ENCODE measurements at places on chromosomes 11 and 22.

DNA sequence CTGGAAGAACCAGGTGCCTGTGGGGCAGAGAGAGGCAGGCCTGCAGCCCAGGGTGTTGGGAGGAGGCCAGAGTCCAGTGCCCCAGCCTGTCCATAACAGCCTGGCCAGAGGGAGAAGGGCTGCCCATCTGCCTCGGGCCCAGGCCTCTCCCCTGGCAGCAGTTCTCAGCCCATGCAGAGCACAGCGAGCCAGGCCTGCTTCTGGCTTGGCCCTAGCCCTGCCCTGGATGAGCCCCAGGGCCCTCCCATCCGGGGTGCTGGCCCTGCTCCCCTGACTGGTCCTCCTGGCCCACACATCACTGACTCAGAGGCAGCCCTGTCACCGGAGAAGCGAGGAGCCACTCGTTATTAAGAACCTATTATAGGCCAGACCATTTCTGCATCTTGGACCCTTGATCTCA, 19.7 kb upstream of the MYRF start:
- no peak for DNase-seq

GRCh38 chr11:134235399-134235798, 10.9 kb downstream of the VPS26B start:
- no peak for DNase-seq

DNA sequence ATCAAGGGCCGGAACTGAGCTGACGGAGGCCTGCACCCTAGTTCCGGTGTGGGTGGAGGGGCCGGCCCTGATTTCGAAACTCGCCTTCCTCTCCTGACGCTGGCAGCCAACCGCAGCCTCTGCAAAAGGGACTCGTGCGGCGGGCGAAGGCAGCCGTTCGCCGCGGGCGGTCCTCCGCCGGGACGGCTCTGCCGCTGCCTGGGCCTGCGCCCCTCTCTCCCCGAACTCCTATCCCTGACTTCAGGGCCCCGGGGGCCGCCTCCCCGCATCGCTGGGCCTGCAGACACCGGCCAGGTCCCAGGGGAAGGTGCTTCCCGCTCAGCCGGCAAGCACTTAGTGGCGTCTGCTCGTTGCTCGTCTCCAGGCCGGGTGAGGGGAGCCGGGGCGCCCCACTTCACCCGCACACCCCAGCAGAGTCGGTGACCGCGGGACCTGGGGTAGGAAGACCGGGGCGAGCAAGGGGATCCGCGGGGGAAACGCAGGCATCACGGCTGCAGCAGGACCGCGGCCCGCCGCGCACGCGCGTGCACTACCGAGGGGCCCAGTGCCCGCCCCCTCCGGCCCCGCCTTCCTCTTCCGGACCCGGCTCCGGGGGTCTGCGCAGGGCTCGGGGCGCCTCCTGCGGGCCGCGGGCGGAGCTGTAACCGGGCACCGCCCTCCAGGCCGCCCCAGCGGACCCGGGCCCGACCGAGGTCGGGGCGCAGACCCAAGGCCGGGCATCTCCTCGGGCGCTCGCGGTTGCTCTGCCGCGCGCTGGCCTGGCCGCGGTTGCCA, 464 bp upstream of the ANKRD13D start:
- peak; percentile 98 for DNase-seq

DNA sequence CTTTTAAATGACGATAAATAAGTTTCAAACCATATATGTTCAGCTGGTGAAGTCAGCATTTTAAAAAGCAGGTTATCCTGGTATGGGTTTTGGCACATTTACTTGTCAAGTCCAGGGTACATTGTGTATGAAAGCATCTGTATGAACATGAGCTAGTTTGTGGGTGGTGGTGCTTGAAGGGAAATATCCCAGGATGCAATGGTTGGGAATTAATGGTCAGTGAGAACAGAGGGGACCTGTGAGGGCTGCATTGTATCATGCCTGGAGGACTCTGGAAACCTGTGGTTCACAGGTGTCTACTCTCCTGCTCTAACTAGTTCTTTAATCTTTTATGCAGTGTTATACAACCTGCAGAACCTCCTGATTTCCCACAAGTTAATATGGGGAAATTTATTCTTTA, 5.8 kb downstream of the DEPDC7 start:
- no peak for DNase-seq

GRCh38 chr11:44219830-44220796, 89.8 kb downstream of the ALX4 start:
- DNase-seq: no peak

DNA sequence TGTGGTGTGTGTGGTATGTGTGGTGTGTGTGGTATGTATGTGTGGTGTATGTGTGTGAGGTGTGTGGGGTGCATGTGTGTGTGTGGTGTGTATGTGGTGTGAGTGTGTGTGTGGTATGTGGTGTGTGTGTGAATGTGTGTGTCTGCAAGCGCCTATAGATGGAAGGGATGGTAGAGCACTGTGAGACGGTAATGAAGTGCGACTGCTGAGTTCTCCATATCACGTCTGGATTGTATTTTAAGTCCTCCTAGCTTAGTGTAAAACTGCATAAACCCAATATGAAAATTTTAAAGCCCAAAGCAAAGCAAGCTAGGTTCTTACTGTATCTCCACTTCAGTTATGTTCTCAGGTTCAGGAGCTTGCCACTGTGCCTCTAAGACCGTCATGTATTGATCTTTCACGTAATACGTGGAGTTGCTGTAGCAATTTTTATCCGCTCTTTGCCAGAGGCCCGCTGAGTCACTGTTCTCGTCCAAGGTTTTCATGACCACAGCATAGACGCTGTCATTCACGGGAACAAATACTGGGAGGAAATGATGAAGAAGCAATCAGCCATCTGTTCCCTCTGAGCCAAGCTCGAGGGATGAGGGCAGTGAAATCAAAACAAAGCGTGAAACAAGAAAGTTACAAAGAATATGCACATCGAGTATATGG, 5.5 kb downstream of the PLET1 start:
- peak; percentile 33 for DNase-seq

GRCh38 chr11:76271068-76271467, 64.8 kb upstream of the WNT11 start:
- no peak for DNase-seq

GRCh38 chr22:46083383-46084350, 66.7 kb upstream of the PPARA start:
- DNase-seq: no peak

- DNase-seq: peak; percentile 52
These were observed 1.4 kb downstream of the TRPC6 start for GRCh38 chr11:101582236-101582988.

- DNase-seq: no peak
These were observed 6.6 kb downstream of the WT1 start for GRCh38 chr11:32428665-32429303.

- DNase-seq: no peak
These were observed 116.7 kb downstream of the RBFOX2 start for GRCh38 chr22:35911877-35912276.

DNA sequence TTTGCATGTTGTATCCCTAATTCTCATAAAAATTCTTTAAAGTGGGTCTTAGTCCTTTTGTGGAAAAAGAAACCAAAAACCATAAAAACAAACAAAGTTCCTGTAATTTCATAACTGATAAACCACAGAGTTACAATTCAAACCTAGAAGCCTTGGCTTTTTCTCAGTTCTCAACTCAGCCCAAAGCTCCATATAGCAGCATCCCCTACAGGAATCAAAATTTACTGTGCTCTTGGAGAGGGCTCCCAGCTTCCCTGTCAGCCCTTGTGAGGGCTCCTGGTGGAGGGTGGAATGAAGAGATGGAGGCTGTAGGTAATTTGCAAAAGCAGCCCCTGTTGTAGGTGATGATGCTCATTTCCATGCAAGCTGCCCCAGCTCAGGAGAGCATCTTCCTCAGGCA, 506.1 kb upstream of the KIRREL3 start:
- no peak for DNase-seq

GRCh38 chr11:72069200-72069599, 11.1 kb downstream of the NUMA1 start:
- no peak for DNase-seq

DNA sequence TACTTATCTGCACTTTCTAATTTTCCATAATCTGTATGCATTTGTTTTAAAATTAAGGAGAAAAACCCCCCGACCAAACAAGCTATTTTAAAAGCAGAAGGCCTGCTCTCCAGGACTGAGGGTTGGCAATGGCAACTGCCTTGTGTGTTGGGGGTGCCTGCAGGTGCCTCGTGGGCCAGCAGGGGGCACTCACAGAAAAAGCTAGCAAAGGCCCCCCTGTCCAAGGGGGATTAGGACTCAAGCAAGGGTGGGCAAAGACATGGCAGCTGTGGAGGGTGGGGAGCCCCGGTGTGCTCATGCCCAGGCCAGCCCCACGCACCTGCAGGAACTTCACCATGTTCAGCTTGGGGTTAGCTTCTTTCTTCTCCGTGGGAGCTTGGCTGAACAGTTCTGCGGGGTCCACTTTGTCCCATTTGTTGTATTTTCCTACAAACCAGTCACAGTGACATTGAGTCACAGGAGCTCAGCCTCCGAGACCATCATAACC, 10.3 kb downstream of the TOP3B start:
- DNase-seq: peak; percentile 47

GRCh38 chr11:73414977-73415651, 38.9 kb downstream of the RELT start:
- DNase-seq: peak; percentile 63

- no peak for DNase-seq
These were observed 7.1 kb downstream of the NLRX1 start for GRCh38 chr11:119175493-119176077.

DNA sequence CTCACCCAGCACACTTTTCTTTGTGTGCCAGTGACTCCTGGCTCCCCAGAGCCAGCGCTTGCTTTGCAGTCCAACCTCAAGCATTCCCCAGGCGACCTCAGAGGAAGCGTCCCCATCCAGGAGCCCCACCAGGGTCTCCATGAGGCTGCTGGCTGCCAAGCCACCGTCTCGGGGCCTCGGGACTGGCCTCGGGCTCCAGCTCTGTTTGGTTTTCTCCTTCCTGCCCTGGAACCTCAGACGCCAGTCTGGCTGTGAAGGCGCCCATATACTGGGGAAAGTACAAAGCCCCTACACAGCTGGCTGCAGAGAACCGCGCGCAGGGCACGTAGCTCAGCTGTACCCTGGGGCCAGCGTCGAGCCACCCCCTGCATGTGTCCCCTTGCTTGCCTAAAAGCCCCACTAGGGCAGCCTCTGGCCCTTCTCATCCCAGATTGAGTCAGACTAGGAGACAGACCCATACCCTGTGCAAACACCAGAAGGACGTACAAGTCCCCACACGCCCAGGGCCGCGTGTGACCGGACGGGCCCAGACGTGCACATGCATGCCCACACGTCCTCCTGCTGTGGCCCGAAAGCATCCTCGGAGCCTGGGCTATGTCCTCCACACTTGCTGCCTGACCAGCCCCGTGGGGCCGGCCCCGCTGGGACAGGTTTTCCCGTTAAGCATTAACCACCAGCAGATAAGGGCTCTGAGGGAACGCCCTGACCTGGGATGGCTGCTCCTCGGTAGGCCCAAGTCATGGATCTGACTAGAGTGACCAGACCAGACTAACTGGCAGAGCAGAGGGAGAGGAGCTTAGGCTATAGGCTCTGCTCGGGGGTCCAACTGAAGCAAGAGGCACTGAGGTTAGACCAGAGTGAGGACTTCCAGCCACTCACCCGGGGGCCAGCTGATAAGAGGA, 4.2 kb upstream of the SYT8 start:
- DNase-seq: no peak

DNA sequence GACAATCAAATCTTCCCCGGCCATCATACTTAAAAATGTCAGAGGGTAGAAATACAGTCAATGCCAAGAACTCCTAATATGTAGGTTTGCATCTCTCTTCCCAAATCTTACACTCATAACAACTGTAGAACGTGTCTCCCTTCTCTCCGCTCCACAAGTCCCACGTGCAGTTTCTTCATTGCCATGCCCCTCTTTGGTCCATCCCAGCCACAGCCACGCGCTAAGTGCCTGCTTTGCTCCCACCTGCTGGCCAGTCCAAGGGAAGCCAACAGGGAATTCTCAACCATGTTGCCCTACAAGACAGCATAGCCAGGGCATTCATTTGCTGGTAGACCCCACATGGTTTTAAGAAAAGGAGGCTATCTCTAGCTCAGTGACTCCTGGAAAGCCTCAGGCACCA, 420.6 kb upstream of the ISX start:
- DNase-seq: no peak

GRCh38 chr22:43345761-43346301, 2.7 kb upstream of the SCUBE1 start:
- DNase-seq: no peak

- peak; percentile 23 for DNase-seq
These were observed 98.2 kb downstream of the MSANTD4 start for GRCh38 chr11:105923807-105924206.

GRCh38 chr11:32105871-32106560, 15.1 kb downstream of the RCN1 start:
- DNase-seq: no peak

GRCh38 chr22:23215294-23216241, 35.3 kb downstream of the BCR start:
- no peak for DNase-seq

DNA sequence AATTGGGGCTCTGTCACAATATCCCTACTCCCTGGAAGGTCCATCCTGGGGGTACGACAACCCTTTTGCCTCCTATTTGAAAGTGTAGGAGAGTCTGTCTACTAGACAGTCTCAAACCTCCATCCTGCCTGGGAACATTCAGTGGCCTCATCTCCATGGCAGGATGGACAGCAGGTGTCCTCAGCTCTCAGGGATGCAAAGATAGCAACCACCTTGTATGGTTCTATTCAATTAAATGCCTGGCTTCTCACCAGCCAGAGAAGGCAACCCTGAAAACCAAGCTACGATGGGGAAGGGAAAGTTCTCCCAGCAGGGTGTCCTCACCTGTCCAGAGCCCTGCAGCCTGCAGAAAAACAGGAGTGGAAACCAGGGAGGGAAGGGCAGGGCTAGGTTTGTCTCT, 164.9 kb downstream of the MIAT start:
- DNase-seq: no peak

DNA sequence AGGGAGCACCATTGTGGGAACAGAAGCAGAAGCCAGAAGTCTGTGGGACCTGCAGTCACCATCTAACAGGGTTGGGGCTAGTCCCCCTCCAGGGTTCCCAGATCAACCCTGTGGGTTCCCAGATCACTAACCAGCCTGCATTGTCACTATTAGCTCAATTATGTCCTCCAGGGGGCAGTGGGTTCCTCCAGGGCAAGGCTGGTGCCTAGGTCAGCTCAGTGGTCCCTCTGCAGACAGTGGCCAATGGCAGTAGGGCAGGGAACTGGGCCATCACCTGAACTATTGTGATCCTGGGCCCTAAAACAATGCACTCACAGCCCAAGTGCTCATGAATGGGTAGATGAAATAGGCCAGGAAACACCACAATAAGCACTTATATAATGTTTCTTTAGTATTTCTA, 18.8 kb upstream of the PRSS23 start:
- DNase-seq: no peak

DNA sequence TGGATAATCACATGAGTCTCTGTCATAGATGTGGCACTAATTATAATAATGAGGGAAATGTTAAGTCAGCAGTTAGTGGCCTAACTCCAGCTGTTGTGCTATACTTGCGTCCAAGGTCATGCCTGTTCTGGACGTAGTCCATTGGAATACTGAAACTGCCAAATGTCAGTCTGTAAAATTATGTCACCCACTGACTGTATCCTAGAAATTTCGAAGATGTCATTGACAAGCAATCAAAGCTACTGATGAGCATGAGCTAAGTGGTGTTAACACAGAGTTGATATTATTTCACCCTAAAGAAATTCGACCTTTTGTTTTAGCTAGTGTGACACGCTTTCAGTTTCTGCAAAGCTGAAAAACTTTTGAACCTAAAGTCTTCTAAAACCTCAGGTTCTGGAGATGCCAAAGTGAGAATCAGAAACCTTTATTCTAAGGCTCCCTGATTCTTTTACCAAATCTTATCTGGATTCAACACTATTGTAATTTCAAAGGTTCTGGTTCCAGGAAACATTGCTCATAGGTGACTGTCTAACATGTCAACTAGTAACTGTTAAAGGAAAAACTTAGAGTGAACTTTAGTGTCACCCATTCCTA, 14.9 kb upstream of the ME3 start:
- no peak for DNase-seq

Measured in muscle of back (tissue), 13 donors.